Right renal cortex interstitium (tissue), 3 donors: ENCODE measurements at places on chromosomes 13 and 19. TPM values are rescaled to one million over a fixed set of nuclear protein-coding genes. Genes with fewer than 3 reads are reported as not detected.

The ZNF382 gene
- 5.4 TPM for polyA plus RNA-seq

The PEAK3 gene
- 0.04 TPM for polyA plus RNA-seq

The ICAM4 gene
- polyA plus RNA-seq: 0.55 TPM

The SLC25A23 gene
- 66.4 TPM for polyA plus RNA-seq

The PCDH20 gene
- polyA plus RNA-seq: 8.8 TPM

- DNase-seq: no peak
Measured at GRCh38 chr13:34637138-34637537, 304.9 kb upstream of the NBEA start.

- no peak for DNase-seq
Measured at GRCh38 chr19:13160557-13160956, 10.3 kb downstream of the IER2 start.

DNA sequence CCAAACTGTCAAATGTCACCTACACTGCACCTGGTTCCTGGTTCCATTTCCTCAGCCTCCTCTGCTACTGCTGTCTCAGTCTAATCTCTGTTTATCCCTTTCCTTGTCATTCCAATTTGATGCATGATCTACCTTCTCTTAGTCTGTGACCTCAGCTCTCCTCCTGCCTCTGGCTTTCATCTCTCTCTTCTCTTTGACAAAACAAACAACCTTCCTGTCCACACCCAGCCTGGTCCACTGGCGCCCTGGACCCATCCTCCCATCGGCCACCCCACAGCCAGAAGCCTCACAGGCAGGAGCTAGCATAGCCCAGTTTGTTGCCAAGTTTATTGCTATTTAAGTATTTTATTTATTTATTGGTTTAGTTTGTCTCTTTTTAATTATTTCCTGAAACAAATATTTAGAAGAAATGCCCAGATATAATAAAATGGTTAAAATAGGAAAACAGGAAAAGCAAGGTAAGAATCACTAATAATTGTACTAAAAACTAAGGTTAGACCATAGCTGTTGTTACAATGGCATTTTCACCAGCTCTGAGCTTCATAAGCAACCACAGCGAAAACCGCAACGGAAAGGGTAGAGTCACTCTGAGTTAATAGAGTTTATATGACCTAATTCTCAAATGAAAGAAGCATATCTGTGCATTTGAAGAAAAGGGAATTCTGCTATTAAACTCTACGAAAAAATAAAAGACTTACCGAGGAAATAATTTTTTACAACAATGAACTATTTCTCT lies 68.6 kb downstream of the EFNB2 start:
- DNase-seq: no peak

GRCh38 chr13:73101351-73102007 lies 42.7 kb downstream of the KLF5 start:
- DNase-seq: no peak

DNA sequence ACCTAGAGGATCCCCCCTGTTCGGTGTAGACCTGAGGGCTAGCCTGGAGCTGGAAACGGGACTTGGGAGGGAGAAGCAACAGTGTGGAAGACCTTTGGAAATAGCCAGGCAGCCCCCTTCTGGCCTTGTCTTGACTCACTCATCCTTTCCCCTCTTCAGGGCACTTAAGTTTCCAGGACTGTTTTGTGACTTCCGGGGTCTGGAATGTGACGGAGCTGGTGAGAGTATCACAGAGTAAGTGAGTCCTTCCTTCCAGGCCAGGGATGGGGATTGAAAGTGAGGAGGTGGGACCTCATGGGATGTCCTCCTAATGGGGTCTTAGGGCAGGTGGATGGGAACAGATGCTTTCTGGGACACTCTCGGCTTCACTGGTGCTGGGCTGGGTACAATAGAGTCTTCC lies 29.4 kb downstream of the LYL1 start:
- DNase-seq: no peak

- no peak for DNase-seq
Measured at GRCh38 chr19:7978179-7978825, 27.1 kb downstream of the ELAVL1 start.

- no peak for DNase-seq
Measured at GRCh38 chr19:42023943-42024260, 29.9 kb upstream of the ATP1A3 start.

DNA sequence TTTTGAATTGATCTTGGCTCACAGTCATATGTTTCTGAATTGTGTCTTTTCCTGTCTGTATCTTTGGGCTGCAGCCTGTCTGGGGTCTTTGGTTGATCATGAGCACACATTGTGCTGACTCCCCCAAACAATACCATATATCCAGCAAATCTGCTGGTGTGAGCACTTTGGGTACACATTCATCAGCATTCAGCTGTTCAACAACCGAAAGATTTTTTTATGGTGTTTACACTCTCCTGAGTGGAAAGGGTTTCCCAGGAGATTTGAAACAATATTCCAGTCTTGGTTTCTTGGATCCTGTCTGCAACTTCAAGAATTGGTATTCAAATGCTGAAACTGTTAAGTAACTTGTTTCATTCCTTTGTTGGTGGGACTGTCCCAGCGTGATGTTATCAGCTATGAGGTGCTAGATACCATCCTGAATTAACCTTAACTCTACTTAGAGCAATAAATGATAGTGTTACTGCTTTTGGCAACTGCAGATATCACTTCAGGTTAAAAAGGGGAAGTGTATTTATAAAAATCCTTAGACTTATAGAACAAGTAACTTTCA lies 78.4 kb upstream of the DIAPH3 start:
- no peak for DNase-seq

GRCh38 chr19:10068205-10068604 lies 17.9 kb upstream of the SHFL start:
- no peak for DNase-seq
